ENCODE measurements at places on chromosomes 2 and 18.

- no peak for DNase-seq
These were observed 69.6 kb downstream of the MAPRE2 start for GRCh38 chr18:35110554-35111485.

DNA sequence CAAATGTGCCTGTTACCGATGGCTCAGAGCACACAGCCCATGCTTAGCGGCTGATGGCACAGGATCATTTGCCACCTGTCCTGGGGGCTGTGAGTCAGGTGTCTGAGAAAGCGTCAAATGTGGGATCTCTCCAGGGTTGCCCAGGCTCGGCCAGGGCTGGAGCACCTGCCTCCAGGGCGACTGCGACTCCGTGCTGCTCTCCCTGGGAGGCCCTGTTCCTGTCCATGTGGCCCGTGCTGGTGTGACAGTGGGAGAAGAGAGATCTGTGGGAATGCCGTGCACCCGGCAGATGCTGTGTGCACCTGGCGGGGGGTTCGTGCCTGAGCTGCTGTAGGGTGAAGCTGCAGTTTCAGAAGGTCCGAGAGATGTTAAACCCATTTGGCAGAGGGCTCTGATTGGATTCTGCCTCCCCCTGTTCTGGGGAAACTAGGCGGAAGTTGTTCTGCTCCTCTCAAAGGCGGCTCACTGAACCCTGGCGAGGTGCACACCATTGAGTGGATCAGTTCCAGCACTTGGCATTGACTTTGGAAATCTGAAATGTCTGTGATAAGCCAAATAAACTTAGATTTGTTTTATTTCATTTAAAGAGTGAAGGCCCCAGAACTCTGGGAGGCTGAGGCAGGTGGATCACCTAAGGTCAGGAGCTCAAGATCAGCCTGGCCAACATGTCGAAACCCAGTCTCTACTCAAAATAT, 34.7 kb upstream of the TPO start:
- DNase-seq = no peak

GRCh38 chr2:42913280-42913878, 121.0 kb upstream of the HAAO start:
- DNase-seq = no peak

GRCh38 chr18:12027046-12027445, 45.7 kb downstream of the IMPA2 start:
- no peak for DNase-seq

DNA sequence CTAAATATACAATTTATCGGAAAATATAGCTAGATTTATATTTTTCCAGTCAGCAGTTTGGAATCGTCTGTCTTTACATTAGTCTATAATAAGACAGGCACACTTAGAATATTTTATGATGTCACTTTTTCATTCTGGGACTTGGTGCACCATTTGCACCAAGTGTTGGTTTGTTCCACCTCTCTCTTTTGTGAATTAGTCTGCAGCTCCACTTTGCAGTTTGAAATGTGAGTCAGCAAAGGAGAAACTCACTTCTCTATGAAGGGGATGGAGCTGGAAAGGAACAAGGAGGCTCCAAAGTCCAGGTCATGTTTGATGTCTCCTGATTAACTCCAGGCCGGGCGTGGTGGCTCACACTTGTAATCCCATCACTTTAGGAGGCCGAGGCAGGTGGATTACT, 63.8 kb upstream of the RTN4 start:
- no peak for DNase-seq

DNA sequence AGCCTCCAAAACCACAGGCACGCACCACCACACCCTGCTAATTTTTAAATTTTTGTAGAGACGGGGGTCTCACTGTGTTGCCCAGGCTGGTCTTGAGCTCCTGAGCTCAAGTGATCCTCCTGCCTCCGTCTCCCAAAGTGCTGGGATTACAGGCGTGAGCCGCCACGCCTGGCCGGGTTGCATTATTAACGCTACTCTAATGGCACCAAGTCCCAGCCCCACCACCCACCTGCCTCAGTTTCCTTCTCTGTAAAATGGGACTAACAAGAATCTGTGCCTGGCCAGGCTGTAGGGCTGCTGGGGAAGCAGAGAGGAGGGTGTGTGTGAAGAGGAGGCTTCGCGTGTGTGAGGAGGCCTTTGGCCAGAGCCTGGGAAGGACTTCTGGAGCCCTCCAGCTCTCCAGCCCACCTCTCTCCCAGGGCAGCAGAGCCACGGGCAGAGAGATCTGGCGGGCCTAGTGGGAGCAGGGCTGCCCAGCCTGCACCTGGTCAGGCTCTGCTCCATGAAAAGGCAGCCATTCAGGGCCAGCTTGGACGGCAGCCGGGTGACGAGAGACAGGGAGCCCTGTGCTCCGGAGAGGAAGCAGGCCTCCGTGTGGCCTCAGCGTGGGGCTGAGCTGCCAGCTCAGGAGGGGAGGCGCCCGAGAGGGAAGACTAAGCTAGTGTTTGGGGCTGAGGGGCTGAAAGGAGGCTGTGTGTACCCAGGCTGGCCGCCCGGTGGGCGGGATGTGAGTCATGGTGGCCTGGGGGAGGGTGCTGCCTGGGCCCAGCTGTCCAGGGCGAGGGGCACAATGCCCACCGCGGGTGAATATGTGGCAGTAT, 7.4 kb upstream of the B3GNT7 start:
- no peak for DNase-seq

DNA sequence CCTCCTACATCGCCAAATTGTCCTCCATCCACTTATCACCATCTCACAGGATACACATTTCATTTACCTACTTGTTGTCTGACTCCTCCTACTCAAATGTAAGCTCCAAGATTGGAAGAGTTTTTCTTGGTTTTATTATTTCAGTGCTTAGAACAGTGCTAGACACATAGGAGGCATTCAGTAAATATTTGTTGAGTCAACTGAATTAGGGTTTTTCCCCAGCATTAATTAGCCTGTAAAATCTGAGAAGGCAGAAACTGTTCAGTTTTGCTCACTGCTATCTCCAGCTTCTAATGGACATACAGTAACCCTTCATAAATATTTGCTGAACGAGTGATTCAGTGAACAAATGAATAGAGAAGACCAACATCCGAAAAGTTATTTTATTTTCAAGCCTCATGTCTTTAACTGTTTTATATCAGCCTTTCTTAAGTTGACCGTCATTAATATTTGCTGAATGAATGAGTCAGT, 800 bp downstream of the TTC21B start:
- no peak for DNase-seq

DNA sequence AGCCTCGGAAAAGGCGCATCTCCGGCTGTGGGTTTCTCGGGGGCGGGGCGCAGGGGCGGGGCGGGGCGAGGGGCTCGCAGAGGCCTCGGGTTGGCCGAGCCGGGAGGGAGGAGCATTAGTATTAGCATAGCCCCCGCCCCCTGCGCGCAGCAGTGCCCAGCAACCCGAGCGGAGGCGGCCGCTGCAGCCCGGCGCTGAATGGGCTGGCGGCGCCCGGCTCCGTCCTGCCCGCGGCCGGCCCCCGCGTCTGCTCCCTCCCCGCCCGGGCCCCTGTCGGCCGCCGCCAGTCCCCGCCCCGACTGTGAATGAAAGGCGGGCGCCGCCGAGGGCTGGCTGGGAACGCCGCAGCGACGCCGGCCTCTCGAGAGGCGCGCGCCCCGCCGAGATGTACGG, at the start of gene EFR3B:
Gene EFR3B, plus strand, starts transcription at position 149 of the 393 bp plus-strand sequence. Its CDS starts 237 bp downstream, at position 386.
- DNase-seq = peak; percentile 89

DNA sequence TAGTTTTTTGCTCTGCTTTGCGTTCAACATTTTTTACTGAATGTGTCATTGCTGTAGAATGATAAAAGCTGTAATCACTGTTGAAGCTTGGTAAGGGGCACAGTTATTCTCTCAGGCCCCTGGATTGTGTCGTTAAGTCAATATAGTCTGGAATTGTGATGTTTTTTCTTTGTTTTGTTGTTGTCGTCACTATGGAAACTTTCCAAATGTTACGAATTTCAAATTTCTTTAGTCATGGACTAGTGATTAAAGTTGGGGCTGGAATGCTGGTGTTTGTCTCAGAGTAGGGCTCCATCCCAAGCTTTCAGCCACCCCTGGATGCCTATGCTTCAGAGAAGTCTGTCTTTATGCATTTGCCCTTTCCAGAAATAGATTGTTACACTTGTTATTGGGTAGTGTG, 287.2 kb downstream of the CDH19 start:
- no peak for DNase-seq

DNA sequence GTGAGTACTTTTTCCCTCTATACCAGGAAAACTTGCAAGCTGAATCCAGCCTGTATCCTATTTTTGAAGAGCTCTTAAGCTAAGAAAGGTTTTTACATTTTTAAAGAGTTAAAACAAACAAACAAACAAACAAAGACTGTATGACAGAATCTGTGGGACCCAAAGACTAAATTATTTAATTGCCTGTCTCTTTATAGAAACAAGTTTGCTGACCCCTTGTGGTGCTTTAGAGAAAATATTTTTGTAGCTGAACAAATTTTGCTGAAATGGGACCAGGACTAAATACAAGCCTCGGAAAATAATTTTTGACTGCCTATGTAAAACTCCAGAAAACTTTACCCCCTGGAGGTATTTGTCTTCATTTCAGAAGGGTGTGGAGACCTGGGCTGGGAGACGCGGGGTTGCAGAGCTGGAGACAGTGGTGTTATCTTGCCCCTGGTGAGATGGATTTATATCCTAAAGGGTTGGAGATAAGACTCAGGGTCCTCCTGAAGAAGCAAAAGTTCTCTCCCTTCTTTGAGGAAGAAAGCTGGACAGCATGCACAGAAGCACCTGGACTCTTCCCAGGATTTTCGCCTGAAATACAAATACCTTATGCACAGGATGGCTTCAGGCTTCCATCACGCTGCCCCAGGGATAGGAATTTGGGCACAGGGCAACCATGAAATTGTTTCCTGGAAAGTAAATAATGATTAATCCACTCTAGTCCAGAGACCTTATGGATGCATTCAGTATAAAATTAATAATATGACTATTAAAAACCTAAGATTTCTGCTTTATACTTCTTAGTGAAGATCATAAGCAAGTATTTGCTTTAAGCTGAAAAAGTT, 54.3 kb downstream of the TMX3 start:
- DNase-seq = no peak

- no peak for DNase-seq
These were observed 77.9 kb upstream of the DOCK10 start for GRCh38 chr2:225120186-225120585.

DNA sequence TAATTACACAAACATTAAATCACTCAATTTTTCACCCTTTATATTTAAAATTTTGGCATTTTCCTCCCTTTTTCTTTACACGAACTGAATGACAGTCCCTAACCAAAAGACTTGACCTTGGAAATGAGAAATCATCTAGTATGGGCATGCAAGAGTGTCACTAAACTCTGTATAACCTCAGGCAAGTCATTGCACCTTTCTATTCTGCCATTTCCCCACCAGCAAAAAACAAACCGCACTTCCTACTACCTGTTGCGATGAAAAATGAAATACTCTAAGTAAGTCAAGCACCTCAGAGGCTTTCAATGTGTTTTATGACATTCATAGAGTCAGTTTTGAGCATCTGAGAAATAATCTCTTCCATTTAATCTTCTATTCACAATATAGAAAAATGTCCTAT, 44.1 kb downstream of the ANKRD44 start:
- DNase-seq = no peak

- DNase-seq = no peak
These were observed 344.3 kb upstream of the KCNH7 start for GRCh38 chr2:163182764-163183354.

DNA sequence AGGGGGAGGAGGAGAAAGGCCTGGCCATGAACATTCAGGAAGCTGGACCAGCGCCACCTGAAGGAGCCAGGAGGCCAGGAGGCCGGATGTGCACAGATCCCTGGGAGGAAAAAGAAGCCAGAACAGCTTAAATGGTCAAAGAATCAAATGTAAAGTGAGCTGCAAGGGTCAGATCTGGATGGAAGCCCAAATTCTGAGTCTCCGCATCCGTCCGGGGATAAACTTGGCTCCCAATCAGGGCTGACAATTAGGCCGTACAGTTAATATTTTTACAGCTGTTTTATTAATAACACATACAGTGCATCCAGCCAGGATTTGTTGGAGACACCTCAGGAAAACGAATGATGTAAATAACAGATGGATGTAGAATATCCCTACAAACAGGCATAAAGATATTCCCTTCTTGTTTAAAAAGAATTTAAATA, 495.1 kb upstream of the TCF4 start:
- no peak for DNase-seq

- no peak for DNase-seq
These were observed 37.4 kb downstream of the SMAD2 start for GRCh38 chr18:47893047-47893446.

DNA sequence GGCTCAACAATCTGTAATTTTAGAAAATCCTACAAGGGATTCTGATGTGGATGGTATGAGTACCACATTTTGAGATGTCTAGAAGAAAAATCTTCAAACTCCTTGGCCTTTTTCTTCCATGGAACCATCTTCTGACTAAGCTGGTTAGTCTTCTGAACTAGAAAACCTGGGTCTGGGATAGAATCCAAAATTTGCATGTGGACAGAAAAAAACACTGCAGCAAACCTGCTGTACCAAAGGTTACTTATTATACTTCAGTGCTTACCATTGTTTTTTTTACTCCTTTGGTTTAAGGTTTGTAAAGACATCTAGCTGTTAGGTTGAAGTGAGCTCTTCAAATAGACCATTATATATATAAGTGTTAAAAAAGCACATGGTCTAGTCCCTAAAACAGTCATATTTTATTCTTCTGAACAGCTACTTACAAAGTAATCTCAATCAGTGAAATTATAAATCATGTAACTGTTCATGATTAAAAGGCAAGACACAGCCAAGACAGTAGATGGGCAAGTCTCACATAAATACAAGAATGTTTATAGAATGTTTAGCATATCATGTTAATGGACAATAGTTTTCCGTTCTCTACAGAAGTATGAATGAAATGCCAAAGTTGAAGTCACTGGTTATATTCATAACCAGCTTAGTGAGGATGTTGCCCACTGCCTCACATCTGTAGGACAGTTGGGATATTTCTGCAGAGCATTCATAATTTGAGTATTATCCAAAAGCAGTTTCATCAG, 85.5 kb downstream of the ORC4 start:
- no peak for DNase-seq

- no peak for DNase-seq
These were observed 211.6 kb upstream of the SMAD7 start for GRCh38 chr18:49162226-49162864.

GRCh38 chr2:216219861-216220260, 110.7 kb downstream of the XRCC5 start:
- DNase-seq = no peak

GRCh38 chr2:120463527-120463926, 117.6 kb downstream of the INHBB start:
- DNase-seq = no peak

DNA sequence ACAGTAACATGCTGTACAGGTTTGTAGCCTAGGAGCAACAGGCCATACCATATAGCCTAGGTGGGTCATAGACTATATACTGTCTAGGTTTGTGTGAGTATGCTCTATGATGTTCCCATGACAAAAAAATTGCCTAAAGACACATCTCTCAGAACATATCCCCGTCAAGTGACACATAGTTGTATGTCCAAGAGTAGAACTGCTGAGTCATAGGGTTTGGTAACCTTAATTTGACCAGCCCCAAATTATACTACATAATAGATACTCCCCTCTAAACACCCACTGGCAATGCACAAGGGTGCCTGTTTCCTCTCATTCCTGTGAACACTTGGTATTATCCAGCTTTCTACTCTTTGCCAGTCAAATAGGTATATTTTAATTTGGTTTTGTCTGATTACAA, 161.6 kb downstream of the LCLAT1 start:
- DNase-seq = no peak

GRCh38 chr18:54506516-54507261, 84.4 kb upstream of the DYNAP start:
- no peak for DNase-seq

Measured in stimulated activated CD4-positive, alpha-beta T cell treated with anti-CD3 and anti-CD28 coated beads, Interleukin-4, amount 100 ng/mL, for 1 hour (primary cell).